ENCODE measurements at places on chromosomes 3 and 15.

GRCh38 chr3:16487511-16488175 lies 25.9 kb downstream of the RFTN1 start:
- DNase-seq, result no peak

- DNase-seq, result no peak
Measured at GRCh38 chr3:53702776-53703530, 143.3 kb downstream of the CHDH start.

DNA sequence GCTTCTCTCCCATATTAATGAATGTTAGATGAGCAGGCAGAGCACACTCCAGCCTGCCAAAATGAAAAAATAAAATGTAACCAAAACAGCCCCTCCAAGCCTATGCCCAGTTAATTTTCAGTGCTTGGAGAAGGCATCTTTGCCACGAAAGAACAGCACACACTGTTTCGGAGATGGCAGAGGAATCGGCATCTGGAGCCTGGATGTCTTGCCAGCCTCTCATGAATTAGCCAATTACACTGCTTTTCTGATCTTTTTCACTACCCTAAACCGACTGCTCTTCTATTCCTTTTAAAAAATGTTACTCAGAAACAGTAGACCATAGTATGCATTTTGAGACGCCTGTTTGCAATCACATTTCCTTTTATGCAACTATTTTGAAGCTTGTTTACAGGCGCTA lies 249.6 kb downstream of the TLE3 start:
- DNase-seq, result no peak

DNA sequence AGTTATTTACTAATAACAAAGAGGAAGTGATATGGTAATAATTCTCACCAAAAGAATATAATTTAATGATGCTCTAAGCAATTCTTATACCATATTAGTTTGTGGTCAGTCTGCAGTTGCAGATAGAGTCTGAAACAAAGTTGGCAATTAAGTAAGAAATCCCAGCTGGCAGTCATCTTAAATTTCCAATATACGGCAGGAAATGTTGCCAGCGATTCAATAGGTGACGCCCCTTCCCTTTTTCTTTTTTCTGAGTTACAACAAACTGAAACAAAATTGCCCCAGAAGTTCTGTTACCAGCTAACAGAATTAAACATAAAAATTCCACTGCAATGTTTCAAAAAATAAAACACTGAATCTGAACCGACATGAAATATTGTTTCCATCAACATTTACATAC lies 26.7 kb downstream of the LRRFIP2 start:
- no peak for DNase-seq

DNA sequence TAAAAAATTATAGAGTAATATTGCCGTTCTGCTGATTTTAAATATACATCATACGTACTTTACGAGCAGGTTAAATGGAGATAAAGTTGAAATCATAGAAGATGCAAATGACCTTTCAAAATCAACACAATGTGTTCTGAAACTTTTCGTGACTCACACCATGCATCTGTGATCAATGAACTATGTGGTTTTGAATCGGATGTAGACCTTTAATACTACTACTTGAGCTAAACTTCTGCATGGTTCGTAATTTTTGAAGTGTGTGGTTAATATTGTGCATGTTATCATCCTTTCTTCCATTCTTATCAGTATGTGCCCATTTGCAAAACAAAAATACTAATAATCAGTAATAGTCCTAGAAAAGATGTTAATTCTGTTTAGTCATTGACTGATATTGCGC lies 58.9 kb downstream of the GASK1A start:
- DNase-seq, result no peak

- no peak for DNase-seq
Measured at GRCh38 chr3:119401503-119402440, 61.6 kb downstream of the TMEM39A start.

- no peak for DNase-seq
Measured at GRCh38 chr15:74170875-74171578, 2.5 kb upstream of the ISLR start.

GRCh38 chr3:17444865-17445264 lies 297.6 kb downstream of the TBC1D5 start:
- DNase-seq, result no peak

Measured in CD4-positive, alpha-beta T cell treated with Interleukin-21 for 1 hour (primary cell).